A673 (cell line): ENCODE measurements at places on chromosomes 1 and 21. TPM values are rescaled to one million over a fixed set of nuclear protein-coding genes. Genes with fewer than 3 reads are reported as not detected.

- no peak for DNase-seq
Observed at GRCh38 chr1:118977600-118977999, 10.5 kb downstream of the TBX15 start.

GRCh38 chr1:222163895-222164294 lies 384.0 kb downstream of the HHIPL2 start:
- no peak for DNase-seq

DNA sequence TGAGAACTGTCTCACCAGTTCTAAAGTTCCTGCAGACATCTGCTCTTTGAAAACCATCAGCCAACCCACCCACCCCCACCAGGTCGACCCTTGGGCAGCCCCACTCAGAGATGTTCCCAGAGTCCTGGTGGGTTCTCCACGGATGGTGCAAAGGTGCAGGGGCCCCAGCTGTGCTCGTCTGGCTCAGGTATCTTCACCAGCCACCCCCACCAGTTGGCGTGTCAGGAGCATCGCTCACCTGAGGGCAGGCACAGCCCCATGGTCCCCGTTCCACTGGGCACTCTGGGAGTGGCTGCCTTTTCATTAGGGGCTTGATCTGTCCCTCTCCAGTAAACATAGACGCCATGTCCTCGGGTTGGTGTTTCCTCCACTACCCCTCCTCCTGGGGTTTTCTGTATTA lies 70.5 kb downstream of the UMODL1 start:
- no peak for DNase-seq

DNA sequence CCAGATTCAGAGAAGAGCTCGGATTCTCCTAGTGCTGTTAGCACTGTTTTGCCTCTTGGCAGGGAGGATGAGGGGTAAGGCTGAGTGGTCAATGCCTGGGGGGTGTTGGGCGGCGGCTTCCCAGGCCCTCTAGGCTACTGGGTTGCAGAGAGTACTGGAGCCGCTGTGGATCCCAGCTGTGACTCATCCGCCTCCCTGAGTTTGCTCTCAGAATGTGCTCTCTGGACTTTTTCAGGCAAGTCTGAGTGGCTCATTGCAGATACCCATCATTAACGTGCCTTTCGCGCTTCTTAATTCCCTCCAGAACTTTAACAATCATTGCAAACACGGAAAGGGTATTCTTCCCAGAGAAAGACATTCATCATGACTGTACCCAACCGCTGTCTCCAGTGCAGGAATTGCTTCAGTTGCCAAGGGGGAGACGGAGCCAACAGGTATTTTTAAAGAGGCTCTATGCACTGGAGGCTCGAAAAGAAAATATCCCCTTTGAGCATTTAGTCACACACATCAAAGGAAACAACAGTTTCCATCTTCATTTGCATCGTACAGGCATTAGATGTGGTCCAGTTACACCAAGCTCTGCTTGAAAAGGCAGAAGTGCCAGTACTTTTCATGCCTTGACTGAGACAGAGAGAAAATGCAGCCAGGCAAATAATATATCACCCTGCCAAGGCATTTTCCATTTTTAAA lies 14.4 kb upstream of the CAMTA1 start:
- DNase-seq, result no peak

DNA sequence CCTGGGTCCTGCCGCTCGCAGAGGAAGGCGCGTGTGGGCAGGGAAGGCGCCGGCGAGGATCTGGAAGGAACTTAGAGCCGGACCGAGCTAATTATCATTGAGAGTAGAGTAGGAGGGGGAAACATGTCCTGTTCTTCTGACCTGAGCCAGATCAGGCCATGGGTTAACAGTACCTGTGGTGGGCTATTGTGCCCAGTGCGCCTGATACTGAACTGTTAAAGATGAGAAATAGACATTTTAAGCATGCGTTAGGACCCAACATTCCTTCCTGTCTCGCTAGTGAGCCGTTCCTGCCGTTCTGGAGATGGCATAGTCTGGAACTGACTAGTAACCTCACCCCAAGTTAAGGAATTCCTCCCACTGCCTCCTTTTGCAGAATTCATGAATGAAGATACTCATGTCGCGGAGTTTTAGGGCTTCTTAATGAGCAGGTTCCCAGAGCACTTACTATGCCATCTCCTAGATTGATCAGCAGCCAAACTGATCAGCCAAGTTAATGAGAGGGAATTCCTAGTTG lies 870 bp downstream of the STRIP1 start:
- DNase-seq, result no peak

DNA sequence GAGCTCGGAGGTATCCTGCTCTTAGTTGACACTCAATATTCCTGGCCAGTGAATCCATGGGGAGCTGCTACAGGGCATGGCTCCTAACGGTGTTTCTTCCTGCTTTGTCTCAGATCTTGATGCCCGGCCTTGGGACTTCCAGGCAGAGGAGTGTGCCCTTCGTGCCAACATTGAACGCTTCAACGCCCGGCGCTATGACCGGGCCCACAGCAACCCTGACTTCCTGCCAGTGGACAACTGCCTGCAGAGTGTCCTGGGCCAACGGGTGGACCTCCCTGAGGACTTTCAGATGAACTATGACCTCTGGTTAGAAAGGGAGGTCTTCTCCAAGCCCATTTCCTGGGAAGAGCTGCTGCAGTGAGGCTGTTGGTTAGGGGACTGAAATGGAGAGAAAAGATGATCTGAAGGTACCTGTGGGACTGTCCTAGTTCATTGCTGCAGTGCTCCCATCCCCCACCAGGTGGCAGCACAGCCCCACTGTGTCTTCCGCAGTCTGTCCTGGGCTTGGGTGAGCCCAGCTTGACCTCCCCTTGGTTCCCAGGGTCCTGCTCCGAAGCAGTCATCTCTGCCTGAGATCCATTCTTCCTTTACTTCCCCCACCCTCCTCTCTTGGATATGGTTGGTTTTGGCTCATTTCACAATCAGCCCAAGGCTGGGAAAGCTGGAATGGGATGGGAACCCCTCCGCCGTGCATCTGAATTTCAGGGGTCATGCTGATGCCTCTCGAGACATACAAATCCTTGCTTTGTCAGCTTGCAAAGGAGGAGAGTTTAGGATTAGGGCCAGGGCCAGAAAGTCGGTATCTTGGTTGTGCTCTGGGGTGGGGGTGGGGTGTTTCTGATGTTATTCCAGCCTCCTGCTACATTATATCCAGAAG lies 16.7 kb downstream of the ALX3 start:
- peak; percentile 56 for DNase-seq

- DNase-seq, result no peak
Observed at GRCh38 chr1:228034954-228035837, 28.4 kb downstream of the WNT3A start.

- no peak for DNase-seq
Observed at GRCh38 chr1:114482585-114482984, 28.4 kb downstream of the TRIM33 start.

- no peak for DNase-seq
Observed at GRCh38 chr1:192575499-192576189, at the start of gene RGS1. Gene RGS1 (plus strand): TSS chr1:192575773. CDS start chr1:192575793, 20 bp downstream.

DNA sequence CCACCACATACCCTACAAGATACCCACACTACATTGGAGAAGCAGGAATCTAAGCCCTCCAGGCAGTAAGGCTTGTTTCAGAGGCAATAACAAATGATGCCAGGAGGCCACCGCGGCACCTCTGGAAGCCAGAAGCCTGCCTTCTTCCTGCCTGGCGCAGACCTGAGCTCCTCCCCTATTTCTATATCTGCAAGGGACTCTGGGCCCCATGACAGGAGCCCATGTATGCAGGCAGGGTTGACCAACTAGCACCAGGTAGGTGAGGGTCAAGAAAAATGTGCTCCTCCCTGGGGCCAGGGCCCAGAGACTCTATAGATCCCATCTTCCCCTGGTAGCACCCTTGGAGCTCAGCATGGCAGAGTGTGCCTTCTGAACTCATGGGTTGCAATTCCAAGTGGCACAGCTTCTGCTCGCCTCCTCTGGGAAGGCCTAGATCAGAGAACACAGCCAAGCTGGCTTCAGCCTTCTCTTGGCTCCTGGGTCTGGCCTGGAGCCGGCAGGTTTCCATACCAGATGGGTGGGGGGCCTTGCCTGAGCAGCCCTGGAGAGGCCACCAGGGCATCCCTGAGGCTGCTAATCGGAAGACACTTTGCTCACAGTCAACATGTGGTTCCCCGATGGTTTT lies 85.1 kb downstream of the STUM start:
- no peak for DNase-seq

GRCh38 chr1:176802316-176802715 lies 339.3 kb downstream of the PAPPA2 start:
- no peak for DNase-seq

DNA sequence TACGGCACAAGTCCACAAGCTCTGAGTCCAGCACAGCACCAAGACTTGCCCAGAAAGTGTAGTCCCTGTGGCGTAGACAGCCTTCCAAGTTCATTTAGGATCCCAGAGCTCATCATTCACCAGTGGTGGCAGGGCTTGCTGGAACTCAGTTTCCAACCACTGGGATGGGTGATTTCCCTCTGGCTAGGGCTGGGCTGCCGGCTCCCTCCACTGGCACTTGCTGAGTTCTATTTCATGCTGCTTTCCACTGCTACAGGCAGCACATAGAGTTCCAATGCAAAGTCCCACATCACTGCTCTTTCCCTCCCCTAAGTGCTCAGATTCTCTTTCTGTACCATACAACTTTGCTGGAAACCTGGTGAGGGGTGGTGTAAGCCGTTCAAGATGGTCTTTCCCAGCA lies 510.3 kb upstream of the TMPRSS15 start:
- no peak for DNase-seq

GRCh38 chr1:58432851-58433668 lies 113.5 kb downstream of the OMA1 start:
- DNase-seq, result peak; percentile 92

The HAO2 gene
- not detected in 2 replicates for total RNA-seq

The KCNC4 gene
- total RNA-seq, result 0.22 and 0.24 TPM in 2 replicates

The MYBPH gene
- not detected in 2 replicates for total RNA-seq

The FCRL4 gene
- total RNA-seq, result not detected in 2 replicates

The KCTD3 gene
- total RNA-seq, result 10.8 and 15.9 TPM in 2 replicates

The COL8A2 gene
- 0.22 and 0.24 TPM in 2 replicates for total RNA-seq

The SERPINC1 gene
- not detected in 2 replicates for total RNA-seq

The PANK4 gene
- 45.6 and 53.6 TPM in 2 replicates for total RNA-seq

The FCRL1 gene
- total RNA-seq, result not detected in 2 replicates

The NBPF20 gene
- total RNA-seq, result 3.9 TPM in 2 replicates
